ENCODE measurements at places on chromosomes 16 and 17. TPM values are rescaled to one million over a fixed set of nuclear protein-coding genes. Genes with fewer than 3 reads are reported as not detected.
A peak's percentile ranks its signal among the peaks of the same experiment; 100 is the strongest.

GRCh38 chr17:41015454-41015853 is 6.5 kb upstream of the KRTAP3-1 start:
- DNase-seq, result no peak

- DNase-seq, result no peak
Observed at GRCh38 chr17:37256627-37257026, 119.2 kb upstream of the C17orf78 start.

DNA sequence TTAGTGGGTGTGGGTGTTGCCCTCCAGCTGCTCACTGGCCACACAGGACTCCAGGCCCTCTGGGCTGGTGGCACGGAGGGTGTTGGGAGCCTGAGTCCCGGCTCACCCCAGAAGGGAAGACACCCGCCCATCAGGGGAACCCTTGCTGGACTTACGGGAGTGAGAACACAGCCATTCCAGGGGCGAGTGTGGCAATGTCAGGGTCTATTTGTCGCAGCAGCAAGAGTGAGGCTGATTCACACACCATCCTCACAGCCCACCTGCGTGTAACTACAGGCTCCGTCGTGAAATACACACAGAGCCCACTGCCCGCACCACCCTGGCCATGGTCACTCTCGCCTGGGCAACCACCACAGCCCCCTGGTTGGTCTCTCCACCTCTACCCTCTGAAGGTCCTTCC is 17.8 kb upstream of the AATK start:
- no peak for DNase-seq

- DNase-seq, result no peak
Observed at GRCh38 chr17:55327225-55328088, 62.7 kb downstream of the HLF start.

DNA sequence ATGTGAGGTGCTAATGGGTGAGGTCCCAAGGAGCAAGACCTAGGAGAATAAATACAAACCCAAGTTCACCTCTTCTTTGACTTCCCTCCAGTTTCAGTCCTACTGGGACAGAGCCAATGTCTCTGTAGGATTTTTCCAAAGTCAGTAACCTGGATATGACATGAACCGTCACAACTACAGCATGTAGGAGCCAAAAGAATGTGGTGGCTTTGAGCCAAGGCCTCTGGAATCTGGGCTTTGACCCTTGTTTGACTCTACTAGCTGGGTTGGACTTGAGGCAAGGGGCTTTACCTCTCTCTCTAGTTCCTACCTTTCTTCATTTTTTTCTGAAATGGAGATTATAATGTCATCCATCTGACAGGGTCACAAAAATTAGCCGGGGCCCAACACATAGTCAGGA is 91.4 kb downstream of the CACNG3 start:
- DNase-seq, result no peak

DNA sequence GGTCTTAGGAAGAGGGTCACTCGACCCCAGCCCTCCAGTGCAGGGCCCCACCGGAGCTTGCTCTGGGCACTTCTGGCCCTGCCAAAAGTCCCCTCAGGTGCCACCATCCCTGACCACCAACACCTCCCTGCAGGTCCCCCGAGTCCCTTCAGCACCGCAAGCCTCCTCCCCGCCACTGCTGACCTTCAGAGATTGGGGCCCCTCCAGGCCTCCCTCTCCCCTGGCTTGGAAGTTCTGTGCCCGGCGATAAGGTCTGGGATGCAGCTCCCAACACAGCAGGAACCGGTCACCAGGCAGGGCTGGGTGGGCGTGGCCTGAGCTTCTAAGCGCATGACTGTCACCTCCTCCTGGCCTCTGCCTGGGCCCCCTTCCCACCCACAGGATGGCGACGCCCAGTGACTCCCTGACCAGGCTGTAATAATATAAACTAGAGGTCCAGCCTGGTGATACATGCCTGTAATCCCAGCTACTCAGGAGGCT is 11.2 kb downstream of the PIEZO1 start:
- peak; percentile 90 for DNase-seq

GRCh38 chr16:15954814-15955151 is 5.4 kb downstream of the ABCC1 start:
- no peak for DNase-seq

GRCh38 chr17:57954397-57955182 is 622 bp downstream of the CUEDC1 start:
- DNase-seq, result peak; percentile 72

DNA sequence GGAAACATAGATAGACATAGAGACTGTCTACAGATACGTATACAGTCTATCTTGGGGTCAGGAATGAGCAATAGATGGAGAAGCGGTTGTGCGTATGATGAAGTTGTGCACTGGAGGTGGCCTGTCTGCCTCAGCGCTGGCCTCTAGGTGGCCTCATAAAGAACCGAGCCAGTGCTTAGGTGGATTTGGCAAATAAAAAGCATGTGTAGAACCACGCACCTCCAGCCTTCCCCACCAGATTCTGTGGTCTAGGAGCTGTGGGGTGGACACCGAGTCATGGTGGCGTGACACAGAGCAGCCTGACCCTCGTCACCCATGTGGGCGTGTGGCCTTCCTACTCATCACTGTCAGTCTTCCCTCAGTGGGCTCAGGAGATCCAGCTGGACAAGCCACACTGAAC is 34.0 kb downstream of the PGS1 start:
- DNase-seq, result no peak

GRCh38 chr16:30064729-30065101 is 845 bp upstream of the ALDOA start:
- no peak for DNase-seq

DNA sequence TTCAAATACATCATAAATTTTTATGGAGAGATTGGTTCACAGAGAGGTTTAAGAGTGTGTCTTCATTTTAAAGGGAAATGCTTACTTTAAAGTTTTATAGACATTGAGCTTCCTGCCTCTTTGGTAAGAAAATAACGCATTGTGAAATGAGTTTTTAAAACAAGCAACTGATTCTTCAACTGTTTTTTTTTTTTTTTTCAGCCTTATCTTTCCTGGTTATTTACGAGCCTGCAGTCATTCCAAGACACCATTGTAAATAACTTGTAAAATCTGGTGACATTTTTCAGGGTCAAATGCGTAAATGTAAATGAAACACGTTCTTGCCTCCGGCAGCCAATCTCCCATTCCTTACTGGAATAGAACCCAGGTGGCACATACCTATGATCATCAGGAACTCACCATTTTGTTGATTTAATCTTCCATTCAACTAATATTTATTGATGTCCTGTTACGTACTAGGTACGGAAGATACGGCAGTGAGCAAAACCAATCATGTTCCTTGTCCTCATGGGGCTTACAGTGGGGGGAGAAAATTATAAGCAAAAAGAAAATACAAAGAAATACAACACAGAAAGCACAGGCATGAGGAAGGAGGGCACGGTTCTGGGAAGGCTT is 33.2 kb upstream of the CDYL2 start:
- DNase-seq, result no peak

DNA sequence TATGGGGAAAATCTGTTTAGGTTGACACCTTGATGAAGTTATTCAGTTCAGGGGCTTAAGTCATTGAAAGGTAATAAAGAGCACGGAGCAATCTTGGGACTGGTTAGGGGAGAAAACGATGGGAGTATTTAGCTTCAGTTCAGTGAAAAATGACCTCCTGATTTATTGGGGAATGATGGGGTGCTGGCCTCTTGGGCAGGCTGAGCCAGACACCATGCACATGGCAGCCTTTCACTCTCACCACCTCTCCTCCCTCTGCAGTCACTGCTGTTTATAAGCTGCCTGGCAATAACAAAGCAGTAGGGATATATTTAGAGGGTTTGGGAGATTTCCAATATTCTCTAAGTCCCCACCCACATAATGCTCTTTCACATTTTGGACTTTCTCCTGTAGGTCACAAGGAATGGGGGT is 140.5 kb upstream of the HS3ST2 start:
- DNase-seq, result no peak

DNA sequence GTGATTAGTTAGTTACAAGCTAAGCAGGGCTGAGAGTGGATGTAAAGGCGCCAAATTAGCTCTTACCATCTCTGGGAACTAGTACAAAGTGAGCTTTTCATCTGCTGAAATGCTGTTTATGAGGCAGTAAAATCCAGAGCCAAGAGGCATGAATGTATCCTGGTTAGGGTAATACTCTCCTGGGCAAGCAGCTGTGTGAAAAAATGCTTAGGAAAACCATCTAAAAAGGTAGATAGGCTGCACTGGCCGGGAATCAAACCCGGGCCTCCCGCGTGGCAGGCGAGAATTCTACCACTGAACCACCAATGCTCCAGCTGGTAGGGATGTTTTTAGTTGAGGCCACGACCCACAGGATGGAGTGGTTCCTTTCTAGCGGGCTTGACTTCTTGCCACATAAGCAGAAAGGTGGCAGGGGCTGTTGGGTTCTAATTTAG is 23.0 kb downstream of the VAC14 start:
- no peak for DNase-seq

DNA sequence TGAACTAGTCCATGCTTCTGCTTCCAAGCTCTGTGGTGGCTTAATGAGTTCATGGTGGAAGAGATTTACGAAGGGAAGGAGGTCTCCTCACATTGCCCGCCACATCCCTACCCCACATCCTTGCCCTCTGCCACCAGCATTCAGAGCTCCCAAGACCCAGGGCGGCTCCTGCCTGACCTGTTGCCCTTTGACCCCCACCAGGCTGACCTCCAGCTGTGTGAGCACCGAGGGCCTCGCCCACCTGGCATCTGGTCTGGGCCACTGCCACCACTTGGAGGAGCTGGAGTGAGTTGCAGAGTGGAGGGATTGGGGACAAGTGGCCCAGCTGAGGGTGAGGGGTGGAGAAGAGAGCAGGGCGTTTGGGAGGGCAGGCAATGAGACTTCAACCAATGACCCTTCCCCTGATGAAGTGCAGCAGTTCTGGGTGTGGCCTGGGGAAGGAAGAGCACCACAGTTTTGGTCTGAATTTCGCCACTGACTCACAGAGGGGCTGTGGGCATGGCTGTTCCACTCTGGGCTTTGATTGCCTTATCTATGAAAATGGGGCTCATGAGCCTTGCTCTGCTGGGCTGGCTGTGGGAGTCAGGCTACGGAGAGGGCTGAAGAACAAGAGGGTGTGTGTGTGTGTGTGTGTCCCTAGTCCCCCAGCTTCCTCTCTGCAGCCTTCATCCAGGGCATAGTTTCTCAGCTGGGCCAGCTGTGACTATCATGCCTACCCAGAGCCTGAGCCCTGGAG is 22.6 kb upstream of the CPNE2 start:
- DNase-seq, result no peak

- no peak for DNase-seq
Observed at GRCh38 chr17:49696233-49696761, 11.5 kb downstream of the SLC35B1 start.

GRCh38 chr17:53032861-53033271 is 789.9 kb upstream of the KIF2B start:
- no peak for DNase-seq

DNA sequence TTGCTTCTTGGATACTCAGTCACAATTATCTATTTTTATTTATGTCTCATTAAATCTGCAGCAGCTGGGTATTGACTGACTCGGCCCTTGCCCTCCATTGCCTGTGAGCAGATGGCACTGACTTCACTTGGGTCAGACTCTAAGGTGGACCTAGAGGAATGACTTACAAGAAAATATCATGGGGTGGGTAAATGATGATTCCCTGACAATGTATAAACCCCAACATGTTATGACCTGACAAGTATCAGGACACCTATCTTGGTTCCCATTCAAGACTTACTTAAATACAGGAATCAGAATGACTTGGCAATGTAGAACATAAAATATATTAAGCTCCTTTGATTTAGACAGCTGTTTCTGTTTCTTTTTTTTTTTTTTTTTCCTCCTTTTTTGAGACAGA is 953.5 kb downstream of the CDH11 start:
- no peak for DNase-seq

DNA sequence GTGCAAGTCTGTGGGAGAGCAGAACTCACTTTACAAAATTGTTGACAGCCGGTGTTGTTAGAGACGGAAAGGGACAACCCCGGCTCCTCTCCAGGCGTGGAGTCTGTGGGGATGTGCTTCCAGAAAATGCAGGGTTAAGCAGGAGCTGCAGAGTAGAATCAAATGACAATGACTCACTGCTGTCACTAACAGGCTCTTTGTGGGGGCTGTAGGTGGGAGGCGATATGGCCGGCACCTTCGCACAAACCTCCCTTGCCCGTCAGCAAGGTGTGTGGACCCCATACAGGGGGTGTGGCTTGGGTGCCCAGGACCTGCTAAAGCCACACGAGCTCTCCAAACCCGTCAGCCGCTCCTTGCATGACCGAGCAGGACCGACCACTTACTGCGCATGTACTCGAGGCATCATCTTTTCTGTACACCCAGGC is 5.8 kb downstream of the PDK2 start:
- DNase-seq, result peak; percentile 48

GRCh38 chr16:9048302-9048700 is 43.1 kb upstream of the HAPSTR1 start:
- DNase-seq, result no peak

GRCh38 chr16:78882751-78883150 is 717.8 kb downstream of the MAF start:
- DNase-seq, result no peak

GRCh38 chr16:8776129-8776584 is 21.3 kb downstream of the TMEM186 start:
- peak; percentile 49 for DNase-seq

DNA sequence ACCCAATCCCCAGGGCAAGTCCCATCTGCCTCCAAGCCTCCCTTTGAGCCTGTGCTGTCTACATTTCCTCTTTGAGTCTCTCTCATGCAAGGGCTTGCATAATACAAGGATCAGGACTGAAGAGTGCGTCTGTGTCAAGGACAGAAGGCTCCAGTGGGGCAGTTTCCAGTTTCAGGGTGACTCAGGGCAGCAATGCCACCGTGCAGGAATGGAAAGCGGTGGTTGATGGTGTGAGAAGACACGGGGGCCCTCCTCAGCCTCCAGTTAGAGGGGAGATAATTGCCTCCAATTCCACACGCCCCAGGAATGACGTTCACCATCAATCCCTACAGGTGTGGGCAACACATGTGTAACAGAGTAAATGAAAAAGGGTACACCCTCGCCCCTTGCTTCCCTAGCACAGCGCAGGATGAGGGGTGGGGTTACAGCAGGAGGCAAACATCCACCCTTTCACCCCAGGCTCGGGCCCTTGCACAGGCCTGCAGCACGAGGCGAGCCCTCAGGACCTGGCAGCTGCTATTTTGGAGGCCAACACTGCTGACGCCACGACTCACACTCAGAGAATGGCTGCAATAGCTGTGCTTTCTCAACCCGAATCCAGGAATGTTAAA is 24.8 kb upstream of the SLC25A19 start:
- DNase-seq, result peak; percentile 63

DNA sequence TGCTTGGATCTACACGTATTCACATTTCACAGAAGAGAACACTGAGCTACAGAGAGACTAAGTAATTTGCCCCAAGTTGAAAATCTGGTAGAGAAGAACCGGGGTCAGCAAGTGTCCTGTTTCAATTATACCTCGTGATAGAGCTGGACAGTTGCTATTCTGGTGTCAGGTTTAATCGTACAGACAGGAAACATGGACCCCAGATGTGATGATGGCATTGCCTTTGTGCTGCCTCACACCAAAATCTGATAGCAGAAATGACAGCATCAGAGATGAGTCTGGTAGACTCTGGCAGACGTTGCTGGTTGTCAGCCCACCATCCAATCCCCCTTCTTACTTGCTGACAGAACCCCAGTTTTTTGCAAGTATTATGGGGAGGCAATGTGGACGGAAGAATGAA is 112.1 kb upstream of the FOXF1 start:
- no peak for DNase-seq

SPN gene
- total RNA-seq, result 109 TPM

SGSM2 gene
- 55.4 TPM for total RNA-seq

TBC1D3G gene
- total RNA-seq, result not detected

STH gene
- not detected for total RNA-seq

GLTPD2 gene
- total RNA-seq, result not detected

JPH3 gene
- total RNA-seq, result 0.12 TPM

MT4 gene
- not detected for total RNA-seq

KIF2B gene
- total RNA-seq, result not detected

NPIPB8 gene
- total RNA-seq, result 2.7 TPM

GDPD3 gene
- 14.4 TPM for total RNA-seq

INCA1 gene
- 1.9 TPM for total RNA-seq

KRTAP1-5 gene
- total RNA-seq, result not detected
